ENCODE measurements at places on chromosomes 1 and 21.

DNA sequence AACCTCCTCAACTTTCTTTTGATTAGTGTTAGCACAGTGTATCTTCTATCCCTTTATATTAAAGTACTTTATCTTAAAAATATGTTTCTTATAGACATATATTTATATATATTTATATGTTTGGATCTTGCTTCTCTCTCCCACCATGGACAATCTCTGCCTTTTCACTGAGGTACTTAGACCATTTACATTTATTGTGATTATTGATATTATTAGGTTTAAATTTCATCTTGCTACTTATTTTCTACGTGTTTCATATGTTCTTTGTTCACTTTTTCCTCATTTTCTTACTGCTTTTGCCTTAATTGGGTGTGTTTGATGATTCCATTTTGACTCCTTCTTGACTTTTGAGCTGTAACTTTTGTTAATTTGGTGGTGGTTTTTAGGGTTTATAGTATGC is 70.7 kb downstream of the POFUT2 start:
- DNase-seq: no peak

DNA sequence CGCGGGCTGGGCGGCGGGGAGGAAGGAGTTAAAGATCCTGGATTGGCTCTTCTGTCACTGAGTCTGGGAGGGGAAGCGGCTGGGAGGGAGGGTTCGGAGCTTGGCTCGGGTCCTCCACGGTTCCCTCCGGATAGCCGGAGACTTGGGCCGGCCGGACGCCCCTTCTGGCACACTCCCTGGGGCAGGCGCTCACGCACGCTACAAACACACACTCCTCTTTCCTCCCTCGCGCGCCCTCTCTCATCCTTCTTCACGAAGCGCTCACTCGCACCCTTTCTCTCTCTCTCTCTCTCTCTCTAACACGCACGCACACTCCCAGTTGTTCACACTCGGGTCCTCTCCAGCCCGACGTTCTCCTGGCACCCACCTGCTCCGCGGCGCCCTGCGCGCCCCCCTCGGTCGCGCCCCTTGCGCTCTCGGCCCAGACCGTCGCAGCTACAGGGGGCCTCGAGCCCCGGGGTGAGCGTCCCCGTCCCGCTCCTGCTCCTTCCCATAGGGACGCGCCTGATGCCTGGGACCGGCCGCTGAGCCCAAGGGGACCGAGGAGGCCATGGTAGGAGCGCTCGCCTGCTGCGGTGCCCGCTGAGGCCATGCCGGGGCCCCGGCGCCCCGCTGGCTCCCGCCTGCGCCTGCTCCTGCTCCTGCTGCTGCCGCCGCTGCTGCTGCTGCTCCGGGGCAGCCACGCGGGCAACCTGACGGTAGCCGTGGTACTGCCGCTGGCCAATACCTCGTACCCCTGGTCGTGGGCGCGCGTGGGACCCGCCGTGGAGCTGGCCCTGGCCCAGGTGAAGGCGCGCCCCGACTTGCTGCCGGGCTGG is at the start of gene NPR1:
NPR1 (plus strand) TSS at position 170 of the 818 bp plus-strand sequence; CDS start at position 591, 421 bp downstream.
- no peak for DNase-seq

DNA sequence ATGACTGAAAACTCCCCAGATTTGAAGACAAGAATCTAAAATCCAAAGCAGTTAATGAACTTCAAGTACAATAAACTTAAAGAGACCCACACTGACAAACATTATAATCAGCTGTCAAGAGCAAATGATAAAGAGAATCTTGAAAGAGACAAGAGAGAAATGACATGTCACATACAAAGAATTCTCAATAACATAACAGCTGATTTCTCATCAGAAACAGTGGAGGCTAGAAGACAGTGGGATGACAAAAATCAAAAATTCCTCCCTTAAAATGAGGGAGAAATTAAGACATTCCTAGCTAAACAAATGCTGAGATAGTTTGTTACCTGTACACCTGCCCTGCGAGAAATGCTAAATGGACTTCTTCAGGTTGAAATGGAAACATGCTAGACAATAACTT is 36.0 kb upstream of the COA6 start:
- no peak for DNase-seq

DNA sequence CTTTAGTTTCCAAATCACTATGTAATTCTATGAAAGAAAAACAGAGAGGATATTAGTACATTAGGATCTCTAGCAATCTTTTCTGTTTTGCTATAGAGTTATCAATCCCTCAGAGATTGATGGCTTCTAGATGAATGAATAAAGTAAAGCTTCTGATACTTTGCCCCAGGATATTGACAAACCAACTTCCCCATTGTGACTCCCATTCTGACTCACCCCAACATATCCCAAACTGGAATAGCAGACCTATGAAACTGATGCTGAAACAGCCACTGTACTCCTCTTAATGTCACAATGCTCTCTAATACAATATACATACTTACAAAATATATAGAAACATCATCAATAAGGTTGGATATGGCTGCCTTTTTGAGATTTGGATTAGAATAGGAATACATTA is 442.1 kb upstream of the NR5A2 start:
- no peak for DNase-seq

DNA sequence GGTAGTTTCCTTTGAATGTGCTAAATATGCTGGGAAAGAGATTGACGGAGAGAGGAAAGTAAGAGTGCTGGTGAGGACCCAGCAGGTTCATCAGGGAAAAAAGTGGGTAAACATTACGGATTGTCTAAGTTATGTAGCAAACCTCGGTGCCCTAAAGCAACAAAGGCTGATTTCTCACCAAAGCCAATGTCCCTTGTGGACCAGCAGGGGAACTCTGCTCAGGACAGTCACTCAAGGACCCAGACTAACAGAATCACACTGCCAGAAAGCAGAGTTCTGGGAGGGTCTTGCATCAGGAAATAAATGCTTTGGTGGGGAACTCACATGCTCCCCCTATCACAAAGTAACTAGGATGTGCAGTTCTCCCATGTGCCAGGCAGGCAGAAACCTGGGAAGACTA is 1.7 kb upstream of the IKBKE start:
- no peak for DNase-seq

DNA sequence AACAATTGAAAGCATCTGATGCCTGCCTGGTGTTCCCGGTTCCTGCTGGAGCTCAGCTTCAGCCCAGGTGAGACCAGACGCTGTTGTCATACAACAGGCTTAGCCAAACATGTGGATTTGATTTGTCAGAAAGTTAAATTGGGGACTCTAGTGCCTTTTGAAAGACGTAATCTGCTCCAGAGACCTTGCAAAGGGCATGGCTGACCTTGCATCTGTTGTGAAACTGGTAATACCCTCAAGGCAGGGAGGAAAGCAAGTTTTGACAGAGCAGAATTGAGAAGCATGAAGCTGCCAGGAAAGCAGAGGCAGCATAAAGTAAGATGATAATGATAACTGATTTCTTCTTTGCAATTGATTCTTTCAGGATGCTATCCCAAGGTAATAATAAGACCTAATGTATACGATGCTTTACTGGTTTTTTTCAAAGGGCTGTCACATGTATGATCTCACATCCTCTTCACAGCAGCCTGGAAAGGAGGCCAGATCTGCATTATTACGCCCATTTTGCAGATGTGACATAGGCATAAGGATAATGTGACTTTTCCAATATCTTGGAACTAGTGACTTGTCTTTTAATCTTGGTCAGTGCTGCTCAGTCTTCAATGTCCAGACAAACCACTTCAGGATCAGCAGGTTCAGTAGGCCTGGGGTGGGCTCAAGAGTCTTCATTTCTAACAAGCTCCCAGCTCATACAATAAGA is 24.7 kb upstream of the CNN3 start:
- no peak for DNase-seq

GRCh38 chr1:244496186-244496585 is 35.1 kb downstream of the CATSPERE start:
- no peak for DNase-seq

GRCh38 chr1:4021136-4021973 is 121.3 kb upstream of the C1orf174 start:
- DNase-seq: no peak

GRCh38 chr1:216883518-216883917 is 160.3 kb upstream of the ESRRG start:
- DNase-seq: no peak

DNA sequence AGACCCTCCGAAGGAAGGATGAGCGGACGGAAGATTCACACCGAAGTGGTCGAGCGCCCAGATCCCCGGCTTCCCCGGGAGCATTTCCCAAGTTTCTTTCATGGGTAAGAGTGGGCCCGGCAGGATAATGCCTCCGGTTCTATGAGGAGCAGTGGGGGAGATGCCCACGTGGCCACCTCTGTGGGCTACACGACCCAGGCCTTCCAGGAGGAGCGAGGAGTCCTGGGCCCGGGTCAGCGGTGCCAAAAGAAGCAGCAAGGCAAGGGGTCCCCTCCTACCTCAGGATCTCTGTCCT is 7.9 kb upstream of the NBPF11 start:
- DNase-seq: no peak

DNA sequence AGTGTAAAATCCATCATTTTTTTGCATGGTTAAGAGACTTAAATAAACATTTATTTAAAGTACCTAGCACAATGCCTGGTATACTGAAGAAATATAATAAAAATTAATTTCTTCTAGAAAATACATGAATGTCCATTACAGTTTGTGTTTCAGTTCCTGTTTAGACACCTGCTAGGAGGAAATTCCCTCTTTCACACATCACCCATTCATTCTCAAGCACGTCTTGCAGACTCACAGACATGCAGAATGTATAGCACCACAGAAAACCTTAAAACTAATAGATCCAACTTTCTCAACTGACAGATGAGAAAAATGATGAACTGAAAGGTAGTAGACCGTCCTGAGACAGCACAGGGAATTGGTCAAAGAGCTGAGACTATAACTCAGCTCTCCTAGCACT is 172.2 kb upstream of the C8B start:
- no peak for DNase-seq

DNA sequence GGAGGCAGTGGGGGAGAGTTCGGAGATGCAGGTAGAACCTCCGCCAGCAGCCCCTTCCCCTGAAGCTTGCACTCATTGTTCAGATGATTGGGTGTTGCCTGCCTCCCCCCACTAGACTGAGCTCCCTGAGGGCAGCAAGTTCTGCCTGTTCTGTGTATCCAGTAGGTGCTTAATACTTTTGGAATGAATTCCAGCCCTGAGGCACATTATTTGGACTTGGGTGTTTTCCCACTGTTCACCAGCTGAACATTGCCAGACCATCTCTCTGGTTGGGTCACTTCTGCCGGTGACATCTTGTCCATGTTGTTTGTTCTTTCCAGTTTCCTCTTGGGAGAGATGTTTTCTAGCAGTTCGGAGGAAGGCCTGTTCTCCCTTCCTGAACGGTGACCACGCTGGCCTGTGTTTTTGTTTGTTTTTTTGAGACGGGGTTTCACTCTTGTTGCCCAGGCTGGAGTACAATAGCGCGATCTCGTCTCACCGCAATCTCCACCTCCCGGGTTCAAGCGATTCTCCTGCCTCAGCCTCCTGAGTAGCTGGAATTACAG is 48.7 kb downstream of the SPSB1 start:
- no peak for DNase-seq

DNA sequence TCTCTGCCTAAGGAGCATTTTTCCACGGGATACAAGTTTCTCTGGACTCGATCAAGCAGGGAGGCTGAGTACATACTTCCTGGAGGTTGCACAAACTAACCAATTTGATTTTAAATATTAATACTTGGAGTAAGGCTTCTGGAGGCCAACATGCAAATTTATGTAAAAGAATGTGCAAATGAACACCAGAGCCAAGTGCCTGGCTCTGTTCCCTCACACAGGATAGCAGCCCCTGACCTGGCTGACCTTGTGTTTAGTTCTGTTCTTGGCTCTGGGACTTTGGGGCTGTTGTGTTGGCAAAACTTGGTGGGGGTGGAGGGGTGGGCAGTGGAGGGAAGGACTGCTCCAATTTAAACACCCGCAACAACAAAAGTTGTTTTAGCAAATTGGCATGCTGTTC is 34.2 kb downstream of the CNIH3 start:
- no peak for DNase-seq

- no peak for DNase-seq
Measured at GRCh38 chr21:44394733-44395132, 41.3 kb downstream of the TRPM2 start.

- DNase-seq: no peak
Measured at GRCh38 chr1:242185731-242186130, 186.8 kb upstream of the MAP1LC3C start.

- no peak for DNase-seq
Measured at GRCh38 chr1:241485145-241485544, 34.4 kb downstream of the FH start.

GRCh38 chr1:119102051-119102450 is 38.4 kb downstream of the WARS2 start:
- DNase-seq: no peak

GRCh38 chr21:18443085-18443484 is 39.5 kb upstream of the TMPRSS15 start:
- DNase-seq: no peak

GRCh38 chr1:28631713-28632112 is 11.2 kb downstream of the TAF12 start:
- DNase-seq: no peak

DNA sequence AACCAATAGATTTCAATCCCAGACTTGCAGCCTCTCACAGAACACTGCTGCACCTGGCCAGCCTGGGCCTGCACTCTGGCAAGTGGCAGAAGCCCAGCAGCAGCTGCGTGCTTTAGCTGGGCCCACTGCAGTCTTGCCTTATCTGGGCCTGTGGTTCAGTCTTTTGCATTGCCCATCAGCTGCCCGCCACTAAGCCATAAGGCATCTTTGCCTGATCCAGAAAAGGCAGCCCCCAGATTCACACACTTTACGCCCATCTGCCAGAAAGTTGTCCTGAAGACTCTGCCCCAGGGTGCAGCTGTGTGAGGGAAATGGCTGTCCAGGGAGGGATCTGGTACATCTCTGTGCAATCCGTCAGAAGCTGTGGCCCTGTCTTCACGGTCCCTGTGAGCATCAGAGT is 217.0 kb downstream of the DNAH14 start:
- DNase-seq: no peak

DNA sequence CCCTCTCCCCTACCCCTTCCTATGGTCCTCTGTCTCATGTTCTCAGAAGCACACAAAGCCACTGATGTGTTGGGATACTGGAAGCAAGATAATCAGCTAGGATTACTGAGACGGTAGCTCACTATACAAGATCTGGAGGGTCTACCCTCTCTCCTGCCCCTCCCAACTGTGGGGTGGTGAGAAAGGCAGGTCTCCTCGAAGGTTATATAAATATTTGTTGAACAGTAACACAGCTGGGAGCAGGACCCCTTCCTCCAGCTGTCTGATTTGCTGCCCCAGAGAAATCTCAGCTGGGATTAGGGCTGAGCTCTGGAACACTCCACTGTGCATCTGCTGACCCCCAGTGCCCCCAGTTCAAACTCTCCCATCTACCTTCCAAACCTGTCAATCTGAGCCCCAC is 94.2 kb upstream of the IPO9 start:
- no peak for DNase-seq

- DNase-seq: no peak
Measured at GRCh38 chr1:175192111-175192629, 406 bp downstream of the KIAA0040 start.

GRCh38 chr1:37752583-37753471 is 12.1 kb downstream of the EPHA10 start:
- DNase-seq: peak; percentile 41

DNA sequence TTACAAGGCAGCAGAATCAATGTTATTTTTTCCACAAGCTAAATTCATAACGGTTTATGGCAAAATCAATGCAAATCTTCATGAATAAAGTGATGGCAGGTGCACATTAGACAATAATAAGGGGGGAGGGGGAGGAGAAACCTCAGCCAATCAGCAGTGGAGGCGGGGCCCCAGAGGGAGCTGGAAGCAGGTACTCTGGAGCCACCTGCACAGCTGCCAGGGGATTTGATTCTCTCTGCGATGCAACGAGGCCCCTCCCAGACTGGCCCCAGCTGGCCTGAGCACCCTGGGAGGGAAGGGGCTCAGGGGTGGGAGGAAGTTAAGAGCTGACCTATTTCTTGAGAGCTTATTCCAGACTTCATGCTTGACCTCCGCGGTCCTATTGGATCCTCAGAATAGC is 127.8 kb upstream of the IGSF21 start:
- no peak for DNase-seq
